ENCODE measurements at places on chromosomes 1 and 21.

- no peak for DNase-seq
Measured at GRCh38 chr21:15929536-15929935, 199.8 kb downstream of the USP25 start.

DNA sequence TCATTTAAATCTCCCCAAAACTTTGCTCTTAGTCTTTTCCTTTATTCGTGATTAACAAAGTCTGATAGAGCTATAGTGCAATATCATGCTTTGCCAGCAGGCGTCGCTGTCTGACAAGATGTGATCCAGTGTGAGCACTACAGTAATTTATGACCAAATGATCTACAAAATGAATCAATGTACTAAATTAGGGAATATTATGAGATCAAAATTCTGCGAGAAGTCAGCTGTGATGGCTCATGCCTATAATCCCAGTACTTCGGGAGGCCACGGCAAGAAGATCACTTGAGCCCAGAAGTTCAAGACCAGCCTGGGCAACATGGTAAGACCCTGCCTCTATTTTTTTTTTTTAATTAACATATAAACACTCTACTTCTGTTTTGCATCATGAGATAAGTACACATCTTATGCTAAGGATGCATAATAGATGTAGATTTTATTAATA is 3.6 kb upstream of the SPSB1 start:
- peak; percentile 84 for DNase-seq

GRCh38 chr1:230913496-230913895 is 45.2 kb upstream of the C1orf198 start:
- no peak for DNase-seq

- DNase-seq, result no peak
Measured at GRCh38 chr21:43829575-43830119, 35.4 kb upstream of the AGPAT3 start.

GRCh38 chr1:226329237-226329636 is 20.3 kb upstream of the LIN9 start:
- DNase-seq, result no peak

DNA sequence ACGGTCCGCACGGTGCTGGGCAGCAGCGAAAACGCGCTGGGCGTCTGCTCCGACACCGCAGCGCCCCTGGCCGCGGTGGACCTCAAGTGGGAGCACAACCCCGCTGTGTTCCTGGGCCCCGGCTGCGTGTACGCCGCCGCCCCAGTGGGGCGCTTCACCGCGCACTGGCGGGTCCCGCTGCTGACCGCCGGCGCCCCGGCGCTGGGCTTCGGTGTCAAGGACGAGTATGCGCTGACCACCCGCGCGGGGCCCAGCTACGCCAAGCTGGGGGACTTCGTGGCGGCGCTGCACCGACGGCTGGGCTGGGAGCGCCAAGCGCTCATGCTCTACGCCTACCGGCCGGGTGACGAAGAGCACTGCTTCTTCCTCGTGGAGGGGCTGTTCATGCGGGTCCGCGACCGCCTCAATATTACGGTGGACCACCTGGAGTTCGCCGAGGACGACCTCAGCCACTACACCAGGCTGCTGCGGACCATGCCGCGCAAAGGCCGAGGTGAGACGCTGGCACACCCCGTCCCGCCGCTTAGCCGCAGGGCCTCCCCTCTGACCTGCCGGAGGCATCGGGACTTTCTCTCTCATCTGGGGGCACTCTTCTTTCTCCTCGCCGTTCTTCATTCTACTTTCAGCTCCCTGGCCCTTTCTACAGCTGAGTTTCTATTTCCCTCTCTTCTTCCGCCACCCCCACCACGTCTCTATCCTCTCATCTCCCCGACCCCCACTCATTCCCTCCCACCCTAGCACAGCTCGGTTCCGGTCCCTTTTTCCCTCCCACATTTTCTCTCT is 1.0 kb downstream of the NPR1 start:
- DNase-seq, result no peak

DNA sequence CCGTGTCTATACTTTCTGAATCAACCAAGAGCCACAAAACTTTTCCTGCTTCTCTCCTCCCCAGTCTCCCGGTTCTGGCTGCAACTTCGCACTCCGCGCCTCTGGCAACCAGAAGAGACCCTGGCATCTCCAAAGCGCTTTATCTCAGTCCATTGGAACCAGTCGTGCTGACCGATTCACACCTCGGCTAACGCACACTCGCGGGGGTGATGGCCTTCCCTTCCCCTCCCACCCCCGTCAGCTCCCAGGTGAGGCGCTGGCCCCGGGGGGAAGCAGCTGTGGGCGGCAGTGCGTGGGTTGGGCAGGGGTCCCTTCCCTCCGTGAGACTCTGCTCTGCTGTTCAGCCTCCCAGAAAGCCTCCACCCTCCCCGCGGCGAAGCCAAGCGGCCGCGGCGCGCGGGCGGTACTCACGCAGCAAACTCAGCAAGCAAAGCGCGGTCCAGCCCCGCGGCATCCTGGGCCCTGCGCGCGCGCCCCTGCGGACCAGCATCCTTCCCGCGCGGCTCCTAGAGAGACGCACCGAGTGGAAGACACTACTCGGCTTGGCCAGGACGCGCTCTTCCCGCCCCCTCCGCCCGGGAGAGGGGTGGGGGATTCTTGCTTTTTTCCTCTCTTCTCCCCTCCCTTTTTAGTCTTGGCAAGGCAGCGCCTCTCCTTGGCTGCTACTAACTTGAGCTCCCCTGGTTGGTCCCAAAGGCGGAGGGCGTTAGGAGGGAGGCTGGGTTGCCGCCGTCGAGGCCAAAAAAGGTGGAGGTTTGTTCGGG is at the start of gene CD34:
Gene CD34 (minus strand): TSS at position 535 of the 764 bp plus-strand sequence. CDS start 45 bp downstream, at position 490.
- no peak for DNase-seq

- DNase-seq, result no peak
Measured at GRCh38 chr1:18347559-18347958, 133.2 kb upstream of the KLHDC7A start.

GRCh38 chr1:23601135-23601967 is 42.0 kb upstream of the ID3 start:
- DNase-seq, result peak; percentile 48

- DNase-seq, result no peak
Measured at GRCh38 chr21:32246571-32247140, 32.2 kb downstream of the MIS18A start.

- DNase-seq, result no peak
Measured at GRCh38 chr1:48572646-48573258, 100.7 kb upstream of the SPATA6 start.

DNA sequence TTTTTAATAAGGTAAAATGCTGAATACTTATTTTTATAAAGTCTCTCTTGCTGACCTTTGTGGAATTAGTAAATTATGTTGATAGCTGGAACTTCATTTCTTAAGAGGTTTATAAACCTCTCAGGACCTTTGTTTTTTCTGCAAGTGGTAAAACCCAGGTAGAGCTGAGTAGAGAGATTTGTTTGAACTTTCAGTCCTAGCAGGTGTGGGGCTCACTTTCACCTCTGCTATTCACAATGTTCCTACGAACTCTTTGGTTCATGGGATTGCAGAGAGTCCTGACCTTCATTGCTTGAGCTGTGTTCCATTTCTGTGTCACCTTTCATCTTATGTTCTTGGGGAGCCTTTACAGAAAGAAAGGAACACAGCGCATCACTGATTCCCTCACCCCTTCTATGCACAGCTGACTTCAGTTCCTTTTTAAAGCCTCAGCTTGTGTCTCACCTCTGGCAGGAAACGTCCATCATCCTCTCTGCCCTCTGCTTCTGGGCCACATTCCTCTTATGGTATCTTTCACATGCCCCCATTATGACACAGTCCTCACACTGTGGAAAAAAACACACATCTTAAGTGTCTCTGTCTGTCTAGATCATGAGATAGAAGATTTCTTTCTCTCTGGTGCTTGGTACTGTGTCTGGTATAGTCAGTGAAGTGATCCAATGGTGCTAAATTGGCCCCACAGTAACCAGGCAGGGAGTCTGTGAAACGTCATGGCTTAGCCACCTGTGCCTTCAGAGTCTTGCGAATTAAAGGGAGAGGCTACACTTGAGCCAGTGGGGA is 262.5 kb upstream of the B3GALT2 start:
- peak; percentile 49 for DNase-seq

DNA sequence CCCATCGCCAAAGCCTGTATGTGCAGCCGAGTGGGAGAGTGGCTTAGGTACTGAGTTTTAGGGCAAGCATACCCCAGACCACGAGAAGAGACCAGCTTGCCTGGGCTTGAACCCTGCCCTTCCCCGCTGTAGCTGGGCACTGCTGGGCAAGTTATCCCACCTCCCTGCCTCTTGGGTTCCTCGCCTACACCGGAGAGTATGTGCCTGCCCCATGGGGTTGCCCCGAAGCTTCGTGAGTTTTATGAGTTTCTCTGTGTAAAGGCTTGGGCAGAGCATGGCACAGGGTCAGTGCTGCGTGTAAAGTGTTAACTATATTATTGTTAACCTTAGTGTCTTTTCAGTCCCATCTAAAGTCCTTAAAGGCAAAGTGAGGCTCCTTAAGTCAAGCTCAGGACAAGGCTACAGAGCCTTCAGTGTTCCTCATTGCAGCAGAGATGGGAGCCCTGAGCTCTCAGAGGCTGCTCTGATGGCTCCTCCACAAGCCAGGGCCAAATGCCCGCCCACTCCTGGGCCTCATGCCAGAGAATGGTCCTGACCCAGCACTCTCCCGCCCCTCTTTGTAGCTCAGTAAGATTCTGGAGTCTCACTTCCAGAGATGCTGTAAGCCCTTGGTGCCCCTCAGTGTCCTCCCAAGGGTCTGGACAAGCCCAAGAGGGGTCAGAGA is 37.0 kb upstream of the KCNA10 start:
- DNase-seq, result no peak

GRCh38 chr1:7885513-7886404 is 32.9 kb upstream of the UTS2 start:
- DNase-seq, result no peak

DNA sequence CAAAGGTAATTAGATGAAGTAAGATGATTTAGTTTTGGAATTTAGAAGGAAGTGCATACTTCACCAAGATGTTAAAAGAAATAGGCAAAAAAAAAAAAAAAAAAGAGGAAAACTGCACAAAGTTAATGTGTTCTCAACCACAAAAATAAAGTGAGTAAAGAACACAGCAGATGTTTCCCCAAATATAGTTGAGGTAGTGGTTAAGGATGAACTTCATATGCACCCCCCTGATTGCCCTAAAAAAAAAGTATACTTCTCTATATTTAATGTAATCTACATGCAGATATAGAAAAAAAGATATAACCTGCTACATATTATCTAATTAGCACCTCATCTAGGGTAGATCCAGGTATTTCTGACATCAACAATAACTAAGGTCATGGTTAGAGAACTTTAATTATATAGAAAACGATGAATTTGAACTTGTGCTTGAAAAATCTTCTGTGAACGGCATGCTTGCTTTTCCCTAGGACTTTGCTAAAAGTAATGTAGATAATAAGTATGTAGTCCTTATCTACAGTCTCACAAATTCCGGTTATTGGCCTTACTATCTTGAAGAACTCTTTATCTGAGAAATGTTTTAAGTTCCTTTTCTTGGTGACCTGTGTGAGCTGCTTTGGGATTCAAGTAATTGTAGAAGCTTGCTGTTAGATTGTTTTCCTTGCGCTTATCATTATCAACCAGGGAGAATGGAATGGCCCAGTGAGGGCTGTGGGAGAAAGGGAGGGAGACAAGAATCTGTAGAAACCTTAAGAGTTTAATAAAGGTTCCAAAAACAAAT is 70.1 kb upstream of the LRRC7 start:
- DNase-seq, result no peak

DNA sequence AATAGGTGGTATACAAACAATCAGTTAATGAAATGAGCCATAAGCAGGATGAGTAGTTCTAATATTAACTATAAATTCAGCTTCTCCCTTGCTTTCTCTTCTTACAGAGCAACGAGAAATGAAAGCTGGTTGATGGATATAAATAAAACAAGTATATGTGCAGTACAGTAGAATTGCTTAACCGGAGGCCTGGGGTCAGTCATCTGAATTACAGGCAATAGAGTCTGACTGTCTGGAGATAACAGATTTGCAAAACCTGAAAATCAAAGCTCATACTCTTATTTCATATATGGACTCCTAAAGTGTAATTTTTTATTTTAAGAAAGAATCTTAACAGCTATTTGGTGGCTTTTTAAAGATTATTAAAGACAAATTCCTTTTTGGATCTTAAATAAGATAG is 43.1 kb upstream of the SGIP1 start:
- no peak for DNase-seq

- no peak for DNase-seq
Measured at GRCh38 chr1:153933955-153934354, 11.2 kb upstream of the GATAD2B start.

GRCh38 chr1:20950679-20951078 is 163.6 kb upstream of the HP1BP3 start:
- no peak for DNase-seq

- no peak for DNase-seq
Measured at GRCh38 chr1:240098534-240098933, 6.9 kb downstream of the FMN2 start.

DNA sequence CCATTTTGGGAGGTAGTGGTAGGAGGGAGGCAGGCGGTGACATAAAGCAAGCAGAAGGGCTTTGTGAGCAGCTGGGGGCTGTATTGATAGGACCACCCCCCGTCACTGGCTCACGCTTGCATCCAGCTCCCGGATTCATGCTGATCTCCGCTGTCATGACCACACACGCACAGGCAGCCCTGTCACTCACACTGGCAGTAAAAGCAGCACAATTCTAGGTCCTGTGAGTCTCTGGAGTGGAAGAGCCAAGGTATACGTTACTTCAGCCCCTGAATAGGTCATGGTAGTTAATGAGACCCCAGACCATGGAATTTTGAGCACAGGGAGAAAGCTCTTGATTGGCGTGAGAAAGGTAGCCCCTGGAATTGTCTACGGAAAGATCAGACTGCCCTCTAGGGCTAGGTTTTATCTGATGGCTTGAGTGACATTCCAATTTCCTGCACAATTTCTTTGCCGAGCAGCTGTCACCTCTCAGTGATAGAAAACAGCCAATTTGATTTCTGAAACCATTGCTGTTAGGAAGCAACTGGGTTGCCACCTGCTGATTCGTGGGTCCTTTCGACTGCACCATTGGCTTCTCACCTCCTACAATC is 5.4 kb downstream of the OR2B11 start:
- no peak for DNase-seq

GRCh38 chr1:93717640-93718039 is 36.0 kb upstream of the BCAR3 start:
- DNase-seq, result no peak

GRCh38 chr1:225430301-225430700 is 2.5 kb upstream of the LBR start:
- no peak for DNase-seq

DNA sequence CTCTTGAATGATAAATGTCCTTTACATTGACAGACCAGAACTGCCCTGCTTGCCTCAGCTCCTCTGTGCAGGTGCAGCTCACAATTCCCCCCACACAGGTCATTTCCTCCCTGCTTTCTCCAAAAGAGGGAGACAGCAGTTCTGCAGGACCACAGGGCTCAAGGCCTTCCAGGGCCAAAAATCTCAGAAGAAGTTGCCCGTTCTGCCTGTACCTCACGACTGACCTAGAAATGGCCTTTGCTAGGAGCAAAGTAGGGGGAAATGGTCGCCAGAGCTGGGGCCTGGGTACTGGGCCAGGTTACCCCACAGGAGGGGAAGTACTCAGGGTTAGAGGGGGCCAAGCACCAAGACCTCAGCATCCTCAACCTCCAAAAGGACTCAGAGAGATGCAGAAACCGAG is 11.1 kb downstream of the RNU1-2 start:
- DNase-seq, result no peak

GRCh38 chr1:119394085-119394484 is 20.9 kb upstream of the HSD3B2 start:
- DNase-seq, result no peak

GRCh38 chr1:156055281-156056048 is 883 bp downstream of the LAMTOR2 start:
- no peak for DNase-seq

Measured in CD4-positive, alpha-beta T cell treated with Interleukin-21 for 1 hour (primary cell).